ENCODE measurements at places on chromosomes 13 and 19.

DNA sequence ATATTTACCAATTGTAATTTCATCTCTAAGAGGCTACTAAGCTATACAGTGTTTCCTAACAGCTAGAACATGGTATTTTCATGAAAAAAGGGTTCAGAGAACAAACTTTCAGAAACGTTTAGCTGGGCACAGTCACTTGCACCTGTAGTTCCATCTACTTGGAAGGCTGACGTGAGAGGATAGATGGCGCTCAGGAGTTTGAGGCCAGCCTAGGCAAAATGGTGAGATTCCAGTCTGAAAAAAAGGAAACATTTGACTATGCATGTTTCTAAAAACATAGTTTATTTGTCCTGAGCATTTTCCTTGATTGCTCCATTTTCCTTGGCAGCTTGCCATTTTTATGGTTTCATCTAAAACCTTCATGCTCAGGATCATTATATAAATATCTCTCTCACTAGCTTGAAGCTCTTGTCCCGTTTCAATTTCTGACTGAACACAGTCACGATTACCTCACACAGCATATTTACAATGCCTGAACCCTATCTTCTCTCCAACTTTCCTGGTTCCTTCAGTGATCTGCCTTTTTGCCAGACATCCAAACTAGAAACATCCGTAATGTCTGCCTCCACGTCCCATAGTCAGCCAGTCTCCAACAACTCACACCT is 200.8 kb downstream of the RGCC start:
- no peak for DNase-seq

DNA sequence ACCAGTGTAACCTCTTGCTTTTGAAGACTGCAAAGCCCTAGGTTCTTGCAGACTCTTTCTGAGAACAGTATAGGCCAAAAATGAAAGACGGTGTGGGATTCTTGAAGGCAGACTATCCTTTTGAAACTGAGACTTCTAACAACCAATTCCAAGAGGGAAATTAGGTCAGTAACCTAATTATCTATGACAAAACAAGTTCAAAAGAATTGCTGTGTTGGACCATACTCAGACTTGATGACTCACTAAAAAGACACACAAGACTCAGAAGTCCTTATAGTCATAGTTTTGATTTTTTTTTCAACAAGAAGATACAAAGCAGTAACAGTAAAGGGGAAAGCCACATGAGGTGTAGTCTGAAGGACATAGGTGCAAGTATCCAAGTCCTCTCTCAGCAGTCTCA is 624.0 kb upstream of the GPC6 start:
- DNase-seq: no peak

GRCh38 chr19:54436031-54436523 is 12.9 kb upstream of the LENG8 start:
- no peak for DNase-seq

- DNase-seq: no peak
These were observed 49.7 kb downstream of the ESD start for GRCh38 chr13:46747031-46747820.

DNA sequence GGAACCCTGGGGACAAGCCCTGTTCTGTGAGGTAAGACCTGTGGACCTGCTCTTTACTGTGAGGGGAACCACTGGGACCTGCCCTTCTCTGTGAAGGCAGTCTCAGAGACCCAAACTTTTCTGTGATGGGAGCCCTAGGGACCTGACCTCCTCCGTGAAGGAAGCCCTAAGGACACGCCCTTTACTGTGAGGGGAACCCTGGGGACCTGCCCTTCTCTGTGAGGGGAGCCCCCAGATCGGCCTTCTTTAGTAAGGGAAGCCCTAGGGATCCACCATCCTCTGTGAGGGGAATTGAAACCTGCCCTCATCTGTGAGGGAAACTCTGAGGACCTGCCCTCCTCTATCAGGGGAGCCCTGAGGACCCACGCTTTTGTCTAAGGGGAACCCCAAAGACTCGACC is 343.5 kb downstream of the UQCRFS1 start:
- no peak for DNase-seq

- DNase-seq: no peak
These were observed 209.3 kb downstream of the RGCC start for GRCh38 chr13:41666644-41667043.
